EL (cell line): ENCODE measurements at places on chromosomes 1 and 21.

DNA sequence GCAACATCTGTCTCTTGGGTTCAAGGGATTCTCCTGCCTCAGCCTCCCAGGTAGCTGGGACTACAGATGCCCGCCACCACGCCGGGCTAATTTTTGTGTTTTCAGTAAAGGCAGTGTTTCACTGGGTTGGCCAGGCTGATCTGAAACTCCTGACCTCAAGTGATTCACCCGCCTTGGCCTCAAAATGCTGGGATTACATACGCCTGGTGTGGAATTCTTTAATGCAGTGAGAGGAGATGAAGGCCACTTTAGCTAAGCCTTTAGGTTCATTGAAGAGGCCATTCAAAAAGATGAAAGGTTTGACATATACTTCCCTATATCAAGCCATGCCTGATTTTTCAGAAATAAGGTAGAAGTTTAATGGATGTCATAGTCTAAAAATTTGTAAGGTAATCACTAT lies 162.7 kb downstream of the ST6GALNAC3 start:
- DNase-seq = no peak

DNA sequence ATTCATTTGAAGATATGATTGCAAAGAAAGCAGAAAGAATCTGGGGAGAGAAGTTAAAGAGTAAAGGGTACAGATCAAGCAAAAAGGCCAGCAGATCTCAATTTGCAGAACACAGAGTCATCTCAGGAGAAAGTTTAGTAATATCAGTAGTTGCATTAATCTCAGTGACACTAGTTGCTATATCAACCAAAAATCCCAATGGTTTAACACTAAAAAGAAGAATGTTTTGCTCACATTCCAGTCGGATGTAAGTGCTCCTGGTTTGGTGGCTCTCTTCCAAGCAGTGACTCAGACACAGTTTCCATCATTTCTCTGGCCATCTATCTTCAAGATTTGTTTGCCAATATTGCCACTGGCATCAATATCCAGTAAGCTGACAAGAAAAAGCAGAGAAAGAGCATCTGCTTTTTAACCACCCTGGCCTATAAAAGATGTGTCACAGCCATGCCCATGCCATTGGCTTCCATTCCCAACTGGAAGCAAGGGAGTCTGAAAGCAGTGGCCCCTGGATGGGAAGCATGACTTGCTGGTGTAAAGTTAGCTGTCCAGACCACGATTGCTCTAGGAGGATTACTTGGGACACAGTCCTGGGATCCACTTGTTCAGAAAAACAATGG lies 45.5 kb upstream of the AIM2 start:
- peak; percentile 85 for DNase-seq

- DNase-seq = no peak
These were observed 51.3 kb upstream of the RUNX1 start for GRCh38 chr21:35100349-35100811.

GRCh38 chr1:155910621-155911121 lies 478 bp downstream of the RIT1 start:
- DNase-seq = peak; percentile 52

DNA sequence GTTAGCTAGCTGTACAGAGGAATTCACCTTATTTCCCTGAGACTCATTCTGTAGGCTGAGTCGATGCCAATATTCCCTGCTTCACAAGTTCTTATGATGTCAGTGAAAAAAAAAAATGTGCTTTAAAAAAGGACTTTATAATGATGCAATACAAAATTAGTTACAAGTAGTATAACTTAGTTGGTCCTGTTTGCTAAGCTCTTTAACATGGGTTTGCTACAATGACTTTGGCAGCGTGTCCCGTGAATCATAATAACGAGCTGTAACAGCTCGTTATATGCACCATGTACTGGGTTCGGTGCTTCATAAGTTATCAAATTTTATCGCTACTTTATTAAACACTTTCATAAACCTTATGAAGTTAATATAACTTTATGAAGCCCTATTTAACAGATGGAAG lies 349.7 kb downstream of the LMX1A start:
- DNase-seq = no peak

- no peak for DNase-seq
These were observed 30.4 kb downstream of the TRIM11 start for GRCh38 chr1:228376262-228376628.

- peak; percentile 55 for DNase-seq
These were observed 7.4 kb downstream of the SLC2A5 start for GRCh38 chr1:9062021-9062471.

DNA sequence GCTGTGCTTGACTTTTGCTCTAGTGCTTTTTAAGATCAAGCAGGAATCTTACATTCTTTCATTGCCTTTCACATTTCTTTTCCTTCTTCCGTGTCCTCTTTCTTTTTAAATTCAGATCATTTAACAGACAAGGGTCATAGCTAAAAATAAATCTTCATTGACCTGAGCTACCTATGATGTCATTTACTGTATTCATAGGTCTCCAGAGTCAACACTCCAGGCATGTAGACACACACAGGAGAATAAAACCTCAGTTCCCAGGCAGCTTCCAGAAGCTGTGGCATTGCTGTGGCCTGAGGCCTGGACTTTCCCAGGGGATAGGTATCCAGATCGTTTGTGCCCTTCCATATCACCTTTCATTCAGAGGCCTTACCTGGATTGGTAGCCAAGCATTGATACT lies 38.5 kb upstream of the ENAH start:
- no peak for DNase-seq

DNA sequence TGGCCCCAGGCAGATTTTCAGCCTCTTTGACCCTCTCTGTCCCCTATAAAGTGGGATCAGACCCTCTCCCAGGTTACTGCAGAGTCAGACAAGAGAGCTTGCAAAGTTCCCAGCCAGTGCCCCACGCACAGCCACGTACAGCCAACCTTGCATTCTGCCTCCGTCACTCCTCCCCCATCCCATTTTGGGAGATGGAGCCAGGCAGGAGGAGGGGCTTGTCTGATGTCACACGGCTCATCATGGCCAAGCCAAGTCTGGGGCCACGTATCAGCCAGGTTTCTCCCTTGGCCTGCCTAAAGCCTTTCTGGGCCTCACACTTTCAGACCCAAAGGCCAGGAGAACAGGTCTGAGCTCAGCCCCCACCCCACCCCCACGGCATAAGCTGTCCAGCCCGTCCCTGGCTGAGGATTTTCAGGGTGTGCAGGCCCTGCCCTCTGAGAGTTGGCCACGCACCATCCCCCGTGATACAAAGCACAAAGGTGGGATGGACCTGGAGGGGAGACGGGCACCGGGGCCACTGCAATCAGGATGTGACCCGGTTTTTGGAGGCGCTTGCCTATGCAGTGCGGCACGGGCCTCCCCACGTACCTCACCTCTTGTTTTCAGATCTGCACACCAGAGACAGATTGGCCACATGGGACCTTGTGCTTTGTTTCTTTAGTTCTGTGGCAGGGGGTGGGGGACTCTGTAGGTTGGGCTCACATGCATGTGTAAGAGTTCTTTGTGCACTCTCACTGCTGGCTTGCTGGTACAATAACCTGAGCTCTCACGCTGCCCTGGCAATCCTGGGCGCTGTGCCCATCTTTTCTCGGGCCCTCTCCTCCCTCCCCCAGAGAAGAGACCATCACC lies 47.6 kb downstream of the TRIM11 start:
- no peak for DNase-seq

- no peak for DNase-seq
These were observed 14.2 kb upstream of the ZBTB8A start for GRCh38 chr1:32525053-32525452.

- DNase-seq = peak; percentile 82
These were observed 24.9 kb downstream of the MAP3K7CL start for GRCh38 chr21:29155118-29155932.

DNA sequence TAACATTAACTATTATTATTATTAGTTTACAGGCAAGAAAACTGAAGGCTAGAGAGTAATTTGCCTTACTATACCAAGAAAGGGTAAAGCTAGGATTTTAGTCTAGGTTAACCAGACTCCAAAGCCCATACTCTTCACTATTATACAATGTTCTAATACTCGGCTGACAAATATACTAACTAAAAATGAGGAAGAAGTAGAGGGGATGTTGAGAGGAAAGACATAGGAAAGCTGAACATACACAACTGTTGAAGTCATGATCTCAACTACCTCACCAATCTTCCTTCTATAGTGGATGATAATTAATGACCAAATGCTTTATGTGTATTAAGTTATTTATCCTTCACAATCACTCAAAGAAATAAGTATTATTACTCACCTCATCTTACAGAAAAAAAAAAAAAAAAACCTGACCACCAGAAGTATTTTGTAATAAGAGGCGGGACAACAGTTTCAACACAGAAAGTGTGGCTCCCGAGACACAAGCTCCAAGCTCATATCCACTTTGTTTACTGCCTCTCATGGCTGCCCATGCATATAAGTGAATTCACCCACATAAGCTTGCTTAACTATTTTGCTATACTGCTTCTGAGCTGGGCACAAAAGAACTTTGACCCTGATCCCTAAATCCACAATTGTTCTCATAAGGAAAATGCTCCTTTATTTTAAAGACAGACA lies 78.0 kb downstream of the USP1 start:
- no peak for DNase-seq
